ENCODE measurements at places on chromosomes 4 and X. TPM values are rescaled to one million over a fixed set of nuclear protein-coding genes. Genes with fewer than 3 reads are reported as not detected.

The HSFX4 gene
- not detected for total RNA-seq

The PRAF2 gene
- total RNA-seq = 43.5 TPM

The CDX4 gene
- not detected for total RNA-seq

The TBC1D8B gene
- total RNA-seq = 1.4 TPM

The SSX4B gene
- not detected for total RNA-seq

The SH3RF1 gene
- total RNA-seq = 9.6 TPM

The NPY2R gene
- total RNA-seq = not detected

The CCDC149 gene
- 2.6 TPM for total RNA-seq

The BEX2 gene
- 10.2 TPM for total RNA-seq

The XG gene
- not detected for total RNA-seq

The MAGEB1 gene
- total RNA-seq = not detected

The TBX22 gene
- not detected for total RNA-seq

The NXF2 gene
- total RNA-seq = not detected

The FHDC1 gene
- total RNA-seq = 0.33 TPM

The DCLK2 gene
- total RNA-seq = 11.2 TPM
